ENCODE measurements at places on chromosomes 7 and 10.

GRCh38 chr10:74956555-74957111, 130.2 kb downstream of the KAT6B start:
- DNase-seq: no peak

DNA sequence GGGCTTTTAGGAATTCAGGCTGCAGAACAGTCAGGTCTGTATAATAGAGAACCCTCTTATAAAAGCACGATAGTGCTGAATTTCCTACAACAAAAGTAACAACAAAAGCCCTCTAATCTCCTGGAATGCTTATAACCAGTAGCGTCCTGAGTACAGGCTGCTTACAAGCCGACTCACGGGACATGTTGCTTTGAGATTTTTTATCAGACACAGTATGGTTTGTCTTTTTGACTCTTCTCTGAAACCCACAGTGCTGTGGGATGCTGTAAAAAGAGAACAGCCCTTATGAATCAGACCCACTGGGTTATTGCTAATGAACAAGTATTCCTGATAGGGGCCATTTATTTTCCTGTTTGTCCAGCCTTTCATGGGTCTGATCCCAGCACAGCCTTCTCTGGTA, 59.4 kb downstream of the PLPP4 start:
- no peak for DNase-seq

GRCh38 chr10:77417806-77418640, 219.6 kb downstream of the KCNMA1 start:
- DNase-seq: no peak

DNA sequence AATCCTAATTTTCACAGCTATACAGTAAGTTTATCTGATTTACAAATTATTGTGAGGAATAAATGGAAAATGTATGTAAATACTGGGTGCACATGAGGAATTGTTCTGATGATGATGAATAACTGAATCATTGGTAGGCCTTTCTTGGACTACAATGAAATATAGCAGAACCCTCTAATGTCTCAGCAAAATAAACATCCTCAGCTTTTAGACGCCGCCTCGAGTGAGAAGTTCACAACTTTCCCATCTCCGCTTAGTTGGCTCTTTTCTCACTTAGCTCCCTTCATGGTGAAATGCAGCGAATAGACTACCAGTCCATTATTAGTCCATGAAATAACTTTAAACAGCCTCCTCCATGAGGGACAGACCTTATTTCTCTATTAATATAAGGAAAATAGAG, 182.3 kb downstream of the BICC1 start:
- no peak for DNase-seq

DNA sequence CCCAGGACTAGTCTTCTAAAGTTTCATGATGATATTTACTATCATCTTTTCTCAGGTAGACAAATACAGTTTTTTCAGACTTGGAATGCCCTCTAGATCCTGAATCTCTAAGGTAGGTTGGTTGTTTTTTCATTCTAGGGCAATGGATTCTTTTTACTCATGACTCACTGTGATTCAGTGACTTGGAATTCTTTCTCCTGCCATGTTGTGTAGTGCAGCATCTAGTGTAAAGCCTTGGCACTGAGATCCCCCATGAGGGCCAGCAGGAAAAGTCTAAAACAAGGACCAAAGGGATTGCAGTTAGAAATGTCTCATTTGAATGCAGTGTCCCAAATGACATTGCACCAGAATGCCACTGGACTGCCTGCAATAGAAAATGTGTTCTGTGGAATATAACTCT, 430.4 kb downstream of the NEBL start:
- DNase-seq: peak; percentile 82

DNA sequence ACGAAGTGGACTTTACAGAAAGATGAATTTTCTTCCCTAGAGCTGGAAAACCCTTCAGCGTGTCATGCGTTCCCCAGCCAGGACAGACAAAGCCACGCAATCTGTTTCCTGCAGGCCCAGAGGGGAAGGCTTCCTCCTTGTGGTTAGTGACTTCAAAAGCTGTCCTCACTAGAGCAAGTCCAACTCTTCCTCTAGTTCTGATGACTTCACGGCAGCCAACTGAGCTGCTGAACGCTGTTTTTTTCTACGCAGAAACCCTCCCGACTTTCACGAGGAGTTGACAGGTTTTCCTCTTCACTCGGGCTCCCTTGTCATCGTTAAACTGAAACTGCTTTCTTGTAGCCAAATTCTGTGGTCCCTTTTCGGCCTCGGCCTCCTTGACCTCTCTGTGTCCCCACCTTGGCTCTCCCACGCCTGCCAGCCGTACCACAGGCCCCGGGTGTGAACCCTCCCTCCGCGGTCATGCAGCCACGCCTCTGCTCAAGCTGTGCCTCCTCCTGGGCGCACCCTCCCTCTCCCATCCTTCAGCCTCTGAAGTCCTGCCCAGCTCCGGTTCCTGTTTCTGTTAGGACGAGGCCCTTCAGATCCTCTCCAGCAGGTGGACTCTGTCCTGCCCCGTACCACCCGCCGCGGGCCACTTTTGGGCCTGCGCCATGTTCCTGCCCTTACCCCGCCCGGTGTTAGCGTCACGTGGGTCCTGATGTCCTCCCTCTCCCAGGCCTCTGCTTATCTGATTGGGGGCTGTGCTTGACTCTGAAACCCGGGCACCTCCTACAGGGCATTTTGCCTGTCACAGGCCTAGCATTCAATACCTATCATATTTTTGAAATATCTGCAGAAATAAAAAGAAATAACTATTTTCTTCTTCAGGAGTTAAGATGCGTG, 39.3 kb downstream of the CUX1 start:
- peak; percentile 98 for DNase-seq

DNA sequence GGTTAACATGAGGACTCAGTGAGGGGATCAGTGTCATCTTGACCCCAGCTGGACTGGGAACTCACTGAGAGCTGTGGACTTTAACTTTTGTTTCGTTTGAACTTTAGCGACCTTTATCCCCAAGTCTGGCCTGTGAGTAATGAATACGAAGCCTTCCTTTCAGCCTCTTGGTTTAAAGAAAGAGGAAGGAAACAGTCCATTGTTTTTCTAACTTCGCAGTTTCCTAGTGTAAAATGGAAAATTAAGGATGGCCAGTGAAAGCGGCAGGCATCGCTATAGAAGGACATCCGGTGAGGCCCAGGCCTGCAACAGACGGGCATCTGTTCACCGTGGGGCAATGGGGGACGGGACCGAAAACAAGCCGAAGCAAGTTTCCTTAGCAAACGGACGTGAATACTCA, 44.1 kb upstream of the ADO start:
- no peak for DNase-seq

DNA sequence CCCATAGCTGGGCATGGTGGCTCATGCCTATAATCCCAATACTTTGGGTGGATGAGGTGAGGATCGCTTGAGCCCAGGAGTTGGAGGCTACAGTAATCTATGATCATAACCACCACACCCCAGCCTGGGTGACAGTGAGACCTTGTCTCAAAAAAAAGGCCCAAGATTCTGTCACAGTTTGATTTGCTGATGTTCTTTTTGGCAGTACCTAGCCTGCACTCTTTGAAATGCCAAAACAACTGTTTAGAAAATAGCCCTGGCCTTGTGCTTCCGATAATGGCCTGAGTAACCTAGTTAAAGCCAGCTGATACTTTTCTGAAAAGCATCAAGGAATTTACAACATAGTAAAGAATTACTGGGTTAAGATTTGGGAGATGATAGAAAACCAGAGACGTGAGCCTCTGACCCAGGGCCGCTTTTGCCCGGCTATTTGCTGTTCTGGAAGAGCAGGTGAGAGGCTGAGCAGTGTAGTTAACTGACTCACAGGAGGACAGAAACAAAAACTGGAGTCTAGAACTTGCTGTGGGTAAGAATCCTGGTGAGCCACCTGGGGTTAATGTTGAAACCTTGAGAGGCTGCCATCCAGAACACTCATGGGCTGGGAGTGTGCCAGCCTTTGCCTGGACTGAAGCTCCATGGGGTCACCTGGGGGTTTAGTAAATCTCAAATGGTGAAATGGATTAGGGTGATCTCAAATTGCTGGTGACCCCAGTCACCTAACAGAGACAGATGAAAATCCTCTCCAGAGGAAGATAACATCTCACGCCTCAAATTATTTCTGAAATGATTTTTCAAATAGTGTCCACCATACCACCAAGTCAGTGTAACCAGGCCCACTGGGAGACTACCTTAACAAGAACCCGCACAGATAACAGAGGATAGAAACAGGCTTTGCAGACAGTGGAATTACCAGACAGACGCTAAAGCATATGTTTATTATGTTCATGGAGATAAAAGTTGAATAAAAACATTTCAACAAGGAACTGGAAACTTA, 51.8 kb downstream of the GALNT11 start:
- no peak for DNase-seq

DNA sequence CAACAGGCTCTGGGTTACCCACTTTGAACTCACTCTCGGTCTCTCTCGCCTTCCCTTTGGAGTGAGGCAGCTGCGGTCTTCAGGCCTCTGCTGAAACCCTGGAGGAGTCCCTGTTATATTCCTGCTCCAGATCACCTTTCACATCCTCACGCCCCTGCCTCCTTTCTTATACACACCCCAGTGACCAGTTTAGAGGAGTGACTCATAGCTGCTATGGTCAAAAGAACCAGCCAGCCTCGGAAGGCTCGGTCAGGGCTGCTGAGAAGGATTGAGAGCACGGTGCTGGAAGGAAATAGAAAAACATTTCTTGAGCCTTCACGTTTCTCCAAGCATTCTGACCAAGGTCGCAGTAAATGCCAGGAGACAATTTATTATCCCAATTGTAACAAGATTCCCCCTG, 28.3 kb upstream of the SVOPL start:
- no peak for DNase-seq

DNA sequence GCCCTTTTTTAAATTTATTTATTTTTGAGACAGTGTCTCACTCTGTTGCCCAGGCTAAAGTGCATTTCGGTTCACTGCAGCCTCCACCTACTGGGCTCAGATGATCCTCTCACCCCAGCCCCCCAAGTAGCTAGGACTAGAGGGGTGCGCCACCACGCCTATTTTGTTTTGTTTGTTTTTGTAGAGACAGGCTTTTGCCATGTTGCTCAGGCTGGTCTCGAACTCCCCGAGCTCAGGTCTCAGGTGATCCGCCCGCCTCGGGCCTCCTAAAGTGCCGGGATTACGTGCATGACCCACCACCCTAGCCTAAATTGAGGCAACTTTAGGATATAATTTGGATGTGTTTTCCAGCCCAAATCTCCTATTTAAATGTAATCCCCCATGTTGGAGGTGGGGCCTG, 805 bp downstream of the ZNF736 start:
- DNase-seq: no peak

GRCh38 chr10:103549349-103549685, 55.8 kb downstream of the NEURL1 start:
- DNase-seq: no peak

DNA sequence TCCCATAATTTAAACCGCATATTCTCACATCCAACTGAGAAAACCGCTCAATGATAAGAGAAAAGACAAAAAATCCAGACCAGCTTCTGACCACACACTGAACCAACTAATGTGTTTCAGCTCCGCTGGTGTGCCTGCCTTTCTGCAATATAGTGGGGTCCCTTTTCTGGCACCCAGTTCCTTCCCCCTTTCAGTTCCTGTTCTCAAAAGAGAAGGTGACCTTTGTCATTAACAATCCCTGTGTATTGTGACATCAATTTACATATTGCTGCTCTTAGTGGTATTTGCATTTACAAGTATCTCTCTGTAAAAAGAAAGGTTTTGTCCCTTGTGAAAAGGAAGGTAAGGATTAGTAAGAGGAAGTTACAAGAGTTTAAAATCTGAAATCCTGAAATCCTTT, 1.4 kb downstream of the PPP1R17 start:
- DNase-seq: no peak

DNA sequence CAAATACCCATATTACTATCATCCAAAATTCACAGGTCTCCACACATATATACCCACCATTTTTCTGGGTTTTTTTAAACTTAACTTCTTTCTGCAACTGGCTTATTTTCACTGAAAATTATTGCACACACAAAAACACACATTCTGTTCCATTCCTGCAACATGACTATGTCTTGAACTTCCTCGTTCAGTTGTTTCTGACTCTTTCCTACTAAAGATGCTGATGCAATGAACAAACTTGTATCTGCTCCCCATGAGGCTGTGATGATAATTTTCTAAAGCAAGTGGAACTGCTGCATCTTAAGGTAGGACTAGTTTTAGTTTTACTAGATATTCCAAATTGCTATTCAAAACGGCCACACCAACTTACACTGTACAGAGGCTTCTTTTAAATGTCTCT, 77.7 kb downstream of the OSBPL3 start:
- DNase-seq: no peak

GRCh38 chr10:68957654-68958053, 1.7 kb downstream of the DDX21 start:
- DNase-seq: no peak

DNA sequence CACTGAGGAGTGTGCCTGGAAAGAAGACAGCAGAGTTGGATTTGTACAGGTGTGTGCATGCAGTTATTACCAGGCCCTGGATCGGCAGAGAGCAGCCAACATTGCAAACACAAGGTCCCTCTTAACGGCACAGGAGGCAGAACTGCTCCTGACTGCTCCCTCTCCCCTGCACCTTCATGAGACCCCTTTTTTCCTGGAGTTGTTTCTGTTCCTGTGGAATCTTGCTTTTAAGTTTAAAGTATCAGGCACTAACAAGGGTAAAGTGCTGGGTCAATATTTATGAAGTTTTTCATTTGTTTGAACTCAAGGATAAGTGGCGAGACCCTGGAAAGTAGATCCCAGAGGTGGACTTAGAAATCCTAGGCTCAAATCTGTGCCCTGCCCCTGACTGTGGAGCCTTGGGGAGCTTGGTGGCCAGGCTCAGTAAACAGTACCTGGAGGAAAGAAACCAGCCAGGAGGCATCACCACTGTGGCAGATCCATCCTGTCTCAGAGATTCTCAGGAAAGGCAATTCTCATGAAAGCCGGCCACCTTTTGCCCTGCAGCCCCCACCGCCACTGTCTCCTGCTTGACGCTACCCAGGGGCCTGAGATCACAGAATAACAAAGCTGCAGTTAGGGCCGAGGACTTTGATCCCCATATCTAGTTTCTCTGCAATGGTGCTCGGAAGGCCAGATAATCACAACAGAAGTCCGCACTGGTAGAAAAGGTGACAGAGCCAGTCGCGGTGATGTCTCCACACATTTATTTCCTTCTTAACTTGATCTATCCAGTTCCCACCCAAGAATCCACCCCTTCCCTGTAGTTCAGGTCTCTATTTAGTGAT, 36.7 kb downstream of the DDC start:
- no peak for DNase-seq

DNA sequence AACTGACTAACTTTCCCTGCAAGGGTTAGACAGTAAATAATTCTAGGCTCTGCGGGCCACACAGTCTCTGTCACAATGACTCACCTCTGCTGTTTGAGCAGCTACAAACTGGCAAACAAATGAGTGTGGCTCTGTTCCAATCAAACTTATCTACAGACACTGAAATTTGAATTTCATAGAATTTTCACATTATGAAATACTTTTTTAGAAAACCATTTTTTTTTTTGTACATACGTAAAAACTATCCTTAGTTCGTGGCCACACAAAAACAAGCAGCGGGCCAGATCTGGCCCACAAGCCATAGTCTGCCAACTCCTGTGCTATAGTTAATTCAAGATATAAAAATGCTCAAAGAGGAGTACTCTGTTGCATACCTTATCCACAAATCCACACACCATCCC, 32.6 kb downstream of the PIP4K2A start:
- peak; percentile 77 for DNase-seq

Measured in NCI-H226 (cell line).